Aorta (tissue), 5 donors: ENCODE measurements at places on chromosomes 2 and 18. TPM values are rescaled to one million over a fixed set of nuclear protein-coding genes. Genes with fewer than 3 reads are reported as not detected.
A peak's percentile ranks its signal among the peaks of the same experiment; 100 is the strongest.

GRCh38 chr2:118197011-118197675, 108.9 kb downstream of the INSIG2 start:
- DNase-seq = no peak

The ALMS1 gene
- total RNA-seq = 26.4 TPM

DNA sequence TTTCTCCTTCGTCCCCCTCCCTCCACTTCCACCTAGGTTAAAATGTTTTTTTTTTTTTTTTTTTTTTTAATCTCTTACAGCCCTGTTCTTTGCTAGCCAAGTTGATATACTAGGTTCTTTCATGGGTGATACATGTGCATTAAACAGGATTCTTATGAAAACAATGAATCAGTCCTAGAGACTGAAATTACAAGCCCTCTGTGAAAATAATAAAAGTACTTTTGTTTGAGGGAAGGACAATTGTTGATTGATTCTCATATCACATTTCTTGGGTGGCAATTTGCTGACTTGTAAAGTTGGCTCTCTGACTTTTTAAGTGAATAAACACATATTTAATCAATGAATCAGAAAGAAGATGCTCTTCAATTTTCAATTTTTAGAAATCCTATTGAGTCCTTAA, 639.9 kb downstream of the LRP1B start:
- DNase-seq = no peak

DNA sequence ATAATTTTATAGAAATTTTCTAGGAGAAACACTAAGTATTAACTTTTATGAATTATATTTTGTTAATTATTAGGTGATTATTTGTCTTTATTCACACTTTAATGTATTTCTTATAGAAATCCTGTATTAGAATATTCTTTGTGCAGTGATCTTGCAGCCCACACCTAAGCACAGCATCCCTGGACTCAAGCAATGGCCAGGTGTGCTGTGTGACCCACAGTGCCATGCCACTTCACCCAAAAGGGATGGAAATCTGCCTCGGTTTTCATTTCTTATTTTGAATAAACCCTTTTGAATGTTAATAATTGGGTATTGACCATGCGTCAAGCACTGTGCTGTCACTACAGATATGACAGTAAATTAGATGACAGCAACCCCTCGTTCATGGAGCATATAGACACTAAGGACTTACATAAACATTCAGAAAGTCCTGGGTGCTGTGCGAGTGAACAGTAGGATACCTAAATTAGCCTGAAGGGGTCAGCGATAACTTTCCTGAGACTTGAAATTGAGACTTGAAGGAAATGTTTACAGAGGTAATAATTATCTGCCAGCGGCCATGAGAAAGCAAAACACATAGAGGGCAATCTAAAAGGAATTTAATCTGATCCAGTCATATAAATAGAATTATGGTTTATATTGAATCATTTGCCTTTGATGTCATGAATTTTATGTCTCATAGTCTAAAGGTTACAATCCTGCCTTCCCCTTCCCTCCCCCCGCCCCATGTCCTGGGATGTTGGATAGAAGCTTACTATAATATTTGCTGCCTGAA, 52.7 kb upstream of the CALCRL start:
- no peak for DNase-seq

DNA sequence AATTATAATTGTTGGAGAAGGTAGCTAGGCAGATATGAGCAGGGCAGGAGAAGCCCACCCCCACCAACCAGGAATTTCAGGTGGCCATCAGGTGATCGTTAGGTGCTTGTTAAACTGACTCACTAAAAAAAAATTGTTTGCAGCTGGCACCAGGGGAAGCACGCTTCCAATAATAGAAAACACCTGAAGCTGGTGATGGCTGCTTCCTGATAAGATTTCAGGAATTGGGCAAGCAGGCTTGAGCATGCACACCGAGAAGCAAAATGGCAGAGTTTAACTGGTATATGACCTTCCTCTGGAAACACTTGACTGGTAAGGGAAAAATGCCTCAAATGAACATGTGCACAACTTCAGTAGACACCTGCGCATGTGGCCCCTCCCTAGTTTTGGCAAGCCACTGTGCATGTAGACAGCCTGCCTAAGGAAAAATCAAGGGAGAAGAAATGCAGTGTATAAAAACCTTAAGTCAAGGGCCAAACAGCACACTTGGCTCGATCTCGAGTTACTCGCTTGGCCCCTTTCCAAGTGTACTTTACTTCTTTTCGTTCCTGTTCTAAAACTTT, 292.8 kb downstream of the CCDC85A start:
- no peak for DNase-seq

GRCh38 chr18:74645679-74646078, 48.0 kb downstream of the ZNF407 start:
- no peak for DNase-seq

DNA sequence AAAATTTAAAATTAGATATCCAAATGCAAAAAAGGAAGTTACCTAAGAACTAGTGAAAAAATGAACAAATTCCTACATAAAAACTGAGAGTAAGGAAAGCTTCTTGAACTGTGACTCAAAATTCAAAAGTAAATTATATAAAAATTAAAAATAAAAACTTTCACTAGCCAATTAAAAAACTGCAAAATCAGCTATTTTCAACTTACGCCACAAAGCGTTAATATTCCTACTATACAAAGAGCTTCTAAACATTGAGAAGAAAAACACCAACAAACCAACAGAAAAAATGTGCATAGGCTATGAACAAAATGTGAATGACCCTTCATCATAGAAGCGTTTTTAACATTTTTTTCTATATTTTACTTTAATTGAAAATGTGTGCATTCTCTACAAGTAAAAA, 445.7 kb downstream of the CDH2 start:
- DNase-seq = no peak

The AFF3 gene
- 10.6 TPM for total RNA-seq

GRCh38 chr2:168722592-168722991, 79.8 kb upstream of the NOSTRIN start:
- no peak for DNase-seq

DNA sequence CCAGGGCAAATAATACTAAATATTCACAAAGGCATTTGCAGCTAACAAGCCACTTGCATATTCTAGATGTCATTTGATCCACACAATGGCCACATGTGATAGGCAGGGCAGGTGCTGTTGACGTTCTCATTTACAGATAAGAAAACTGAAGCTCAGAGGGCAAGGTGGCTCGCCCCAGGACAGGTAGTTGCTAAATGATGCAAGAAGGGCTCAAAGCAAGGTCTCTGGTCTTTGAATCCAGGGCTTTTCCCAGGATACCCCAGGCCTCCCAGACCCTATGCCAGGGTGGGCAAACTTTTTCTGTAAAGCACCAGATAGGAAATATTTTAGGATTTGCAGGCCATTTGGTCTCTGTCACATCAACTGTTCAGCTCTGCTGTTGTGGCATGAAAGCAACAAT, 35.1 kb downstream of the LOXHD1 start:
- no peak for DNase-seq

The FMNL2 gene
- total RNA-seq = 53.2 TPM

GRCh38 chr18:11866764-11867163, 15.6 kb downstream of the CHMP1B start:
- DNase-seq = no peak

The WDR35 gene
- total RNA-seq = 9.8 TPM

DNA sequence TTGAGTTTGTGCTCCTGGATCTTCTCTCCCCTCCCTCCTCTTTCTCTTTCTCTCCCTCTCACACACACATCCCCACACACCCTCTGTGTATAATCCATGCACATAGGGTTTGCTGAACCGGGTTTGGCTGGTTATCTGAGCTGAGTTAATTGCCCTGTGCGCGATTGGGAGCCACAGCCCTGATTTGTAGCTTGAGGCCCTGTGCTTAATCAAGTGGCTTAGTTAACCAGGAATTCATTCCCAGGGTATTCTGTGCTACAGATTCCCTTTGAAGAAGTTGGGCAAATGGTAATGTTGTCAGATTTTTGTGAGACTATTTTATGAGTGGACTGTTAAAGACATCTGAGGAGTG, 6.2 kb downstream of the PARD3B start:
- no peak for DNase-seq

GRCh38 chr2:45724335-45724734, 72.9 kb downstream of the PRKCE start:
- DNase-seq = no peak

- DNase-seq = no peak
These were observed 1462.8 kb upstream of the LRRTM1 start for GRCh38 chr2:81767187-81767912.

- no peak for DNase-seq
These were observed 407.4 kb downstream of the NRXN1 start for GRCh38 chr2:50624506-50624905.

The PLB1 gene
- 4.9 TPM for total RNA-seq

DNA sequence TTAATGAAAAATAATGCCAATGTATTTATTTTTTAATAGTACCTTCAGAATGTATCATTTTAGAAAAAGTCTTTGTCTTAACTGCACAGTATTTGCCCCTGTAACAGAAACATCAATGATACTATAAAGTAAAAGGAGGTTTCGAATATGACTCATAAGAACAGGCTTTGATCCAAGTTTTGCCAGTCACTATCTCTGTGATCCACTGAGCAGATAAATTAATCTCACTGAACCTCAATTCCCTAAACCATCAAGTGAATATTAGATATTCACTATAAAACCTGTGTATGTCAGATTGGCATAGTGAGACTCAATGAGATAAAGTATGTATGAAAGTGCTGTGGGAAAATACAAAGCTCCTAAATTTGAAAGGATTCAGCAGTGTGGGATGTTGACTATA, 292.1 kb downstream of the EXOC6B start:
- DNase-seq = no peak

The ASB18 gene
- not detected for total RNA-seq

The NAGK gene
- 141 TPM for total RNA-seq

DNA sequence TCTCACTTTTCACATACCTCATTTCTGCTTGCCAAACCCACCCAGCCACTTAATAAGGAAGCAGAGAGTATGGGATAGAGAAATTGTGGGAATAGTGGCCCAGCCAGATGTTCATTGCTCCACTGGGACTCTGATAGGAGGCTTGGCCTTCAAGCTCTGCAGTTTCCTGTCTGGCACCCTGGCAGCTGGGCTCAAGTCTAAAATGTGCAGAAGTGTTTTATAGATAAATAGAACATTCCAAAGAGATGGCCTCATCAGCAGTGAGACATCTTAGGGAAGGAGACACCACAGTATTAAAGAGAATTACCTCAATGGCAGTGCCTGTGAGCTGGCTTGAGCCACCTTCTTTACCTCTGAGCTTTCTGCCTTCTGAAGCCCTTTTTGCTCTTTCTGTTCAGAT, 24.7 kb downstream of the COPS7B start:
- DNase-seq = no peak

The RBKS gene
- 4.7 TPM for total RNA-seq

DNA sequence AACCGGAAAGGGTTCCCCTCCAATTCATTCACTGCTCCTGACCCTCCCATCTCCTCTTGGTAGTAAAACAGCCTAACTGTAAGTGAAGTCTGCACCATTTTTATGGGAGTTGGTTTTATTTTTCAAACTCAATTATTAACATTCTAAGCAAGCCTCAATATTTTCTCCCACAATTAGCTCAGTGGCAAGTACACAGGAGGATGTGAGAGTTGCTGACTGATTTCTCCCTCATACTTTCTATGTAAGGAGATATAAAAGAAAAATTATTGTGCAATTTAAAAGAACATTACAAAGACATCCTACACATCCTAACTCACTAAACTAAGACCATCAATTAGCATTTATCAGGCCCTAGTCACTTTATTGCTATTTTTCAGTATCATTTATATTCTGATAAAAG, 73.9 kb downstream of the PIAS2 start:
- no peak for DNase-seq

The KCNG2 gene
- 1.1 TPM for total RNA-seq

The MAPK4 gene
- 4.2 TPM for total RNA-seq

The ACTR1B gene
- total RNA-seq = 74.4 TPM

GRCh38 chr2:66446941-66447340, 12.0 kb downstream of the MEIS1 start:
- DNase-seq = no peak

The IL1RL2 gene
- total RNA-seq = 1.8 TPM

- no peak for DNase-seq
These were observed 93.9 kb upstream of the CCDC85A start for GRCh38 chr2:56089931-56090330.

The DOCK10 gene
- 53.2 TPM for total RNA-seq

DNA sequence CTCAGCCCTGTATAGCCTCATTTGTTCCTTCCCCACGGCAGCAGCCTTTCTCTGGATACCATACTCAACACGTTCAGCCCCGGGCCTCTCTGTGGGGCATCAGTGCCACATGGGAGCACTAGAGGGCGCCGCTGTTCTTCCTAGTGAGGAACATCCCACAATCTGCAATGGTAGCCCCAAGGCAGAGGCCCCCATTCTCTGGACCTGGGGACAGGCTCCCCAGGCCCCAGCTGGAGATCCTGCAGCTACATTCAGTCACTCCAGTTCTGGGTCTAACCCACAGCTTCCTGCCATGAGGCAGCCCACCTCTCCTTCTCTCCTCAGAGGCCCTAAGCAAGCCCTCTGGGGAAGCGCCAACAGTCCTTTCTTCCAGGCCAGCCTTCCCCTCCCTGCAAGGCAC, 14.2 kb upstream of the SFXN5 start:
- peak; percentile 88 for DNase-seq

DNA sequence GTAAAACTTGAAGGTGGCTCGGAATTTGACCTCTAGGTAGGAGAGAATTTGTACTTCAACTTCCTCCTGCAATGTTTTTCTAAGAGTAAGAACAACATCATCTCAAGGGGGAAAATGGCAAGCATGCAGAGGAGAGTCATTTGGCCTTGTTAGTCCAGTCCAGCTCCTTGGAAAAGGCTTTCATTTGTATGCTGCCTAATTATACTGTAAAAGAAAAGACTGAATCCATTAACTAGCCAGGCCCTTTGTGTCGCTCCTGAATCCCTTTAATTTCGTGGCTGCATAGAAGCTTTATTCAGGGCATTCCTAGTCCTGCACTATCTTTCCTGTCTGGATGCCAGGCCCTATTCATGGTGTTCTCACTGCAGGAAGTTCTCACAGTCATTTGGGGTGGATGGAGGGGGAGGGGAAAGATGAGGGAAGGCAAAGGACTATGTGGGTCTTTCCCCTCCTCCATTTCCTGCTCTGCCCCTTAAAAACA, 36.0 kb downstream of the PHLPP1 start:
- no peak for DNase-seq

The SPP2 gene
- total RNA-seq = not detected

DNA sequence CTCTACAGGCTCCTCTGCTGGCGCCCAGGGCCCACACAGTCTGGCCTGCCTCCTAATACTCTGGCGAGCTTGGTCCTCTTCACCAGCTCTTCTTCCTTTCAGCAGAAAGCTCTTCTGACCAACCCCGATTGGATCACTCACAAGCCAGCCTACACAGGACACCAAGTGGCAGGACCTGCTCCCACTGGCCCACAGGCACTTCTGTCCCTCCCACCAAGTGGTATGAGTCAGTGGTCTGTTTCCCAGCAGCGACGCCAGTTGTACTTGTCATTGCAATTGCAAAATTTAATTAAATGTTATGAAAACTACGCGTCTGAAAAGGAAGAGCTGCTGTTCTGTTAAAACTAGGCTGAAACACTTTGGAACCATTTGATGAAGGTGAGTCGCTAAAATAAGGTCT, 46.7 kb downstream of the NDUFA10 start:
- no peak for DNase-seq

The MC5R gene
- not detected for total RNA-seq

The PAX3 gene
- total RNA-seq = not detected

GRCh38 chr2:179107737-179108136, 57.8 kb upstream of the CCDC141 start:
- DNase-seq = no peak

The TMEM169 gene
- total RNA-seq = 0.32 TPM
